ENCODE measurements at places on chromosomes 3 and 15.

DNA sequence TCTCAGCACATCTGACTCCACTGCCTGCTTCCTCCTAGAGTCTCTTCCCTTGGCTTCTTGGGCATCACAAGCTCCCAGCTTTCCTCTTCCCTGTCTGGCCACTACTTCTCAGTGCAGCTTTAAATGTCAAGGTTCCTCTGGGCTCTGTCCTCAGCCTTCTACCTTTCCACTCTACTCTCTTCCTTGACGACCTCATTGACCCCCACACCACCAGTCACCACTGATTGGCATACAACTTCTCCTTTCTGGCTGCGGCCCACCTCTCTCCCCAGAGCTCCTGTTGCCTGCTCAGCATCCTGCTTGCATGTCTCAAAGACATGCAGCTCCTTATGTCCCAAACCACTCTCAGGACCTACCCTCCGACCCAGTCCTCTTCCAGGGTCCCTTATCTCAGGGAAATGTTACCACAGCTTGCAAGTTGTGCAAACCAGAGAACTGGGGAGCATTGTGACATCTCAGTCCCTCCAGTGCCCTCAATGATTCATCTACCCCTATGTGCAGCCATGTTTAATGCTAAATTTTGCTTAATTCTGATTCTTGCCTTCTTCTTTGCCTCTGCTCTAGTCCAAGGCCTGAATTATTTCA is 49.9 kb downstream of the TRPM1 start:
- no peak for DNase-seq

DNA sequence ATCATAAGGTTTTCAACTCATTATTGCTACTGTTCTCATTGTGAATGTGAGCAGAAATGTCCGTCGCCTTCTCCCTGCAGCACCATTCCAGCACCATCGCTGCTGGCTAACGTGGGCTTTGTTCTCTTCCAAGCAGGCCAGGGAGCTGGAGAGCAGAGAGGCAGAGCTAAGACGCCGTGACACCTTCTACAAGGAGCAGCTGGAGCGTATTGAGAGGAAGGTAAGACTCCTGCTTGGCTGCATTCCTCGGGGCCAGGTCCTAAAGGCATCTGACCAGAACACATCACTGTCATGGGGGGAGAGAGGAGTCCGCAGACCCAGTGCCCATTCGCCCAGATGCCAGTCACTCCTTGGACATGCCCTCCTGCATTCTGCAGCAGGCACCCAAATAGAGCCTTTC is 130.4 kb upstream of the PLXNA1 start:
- no peak for DNase-seq

GRCh38 chr3:183468424-183468823 is 40.0 kb upstream of the MCF2L2 start:
- no peak for DNase-seq

- no peak for DNase-seq
Measured at GRCh38 chr3:77376511-77376910, 336.6 kb downstream of the ROBO2 start.

DNA sequence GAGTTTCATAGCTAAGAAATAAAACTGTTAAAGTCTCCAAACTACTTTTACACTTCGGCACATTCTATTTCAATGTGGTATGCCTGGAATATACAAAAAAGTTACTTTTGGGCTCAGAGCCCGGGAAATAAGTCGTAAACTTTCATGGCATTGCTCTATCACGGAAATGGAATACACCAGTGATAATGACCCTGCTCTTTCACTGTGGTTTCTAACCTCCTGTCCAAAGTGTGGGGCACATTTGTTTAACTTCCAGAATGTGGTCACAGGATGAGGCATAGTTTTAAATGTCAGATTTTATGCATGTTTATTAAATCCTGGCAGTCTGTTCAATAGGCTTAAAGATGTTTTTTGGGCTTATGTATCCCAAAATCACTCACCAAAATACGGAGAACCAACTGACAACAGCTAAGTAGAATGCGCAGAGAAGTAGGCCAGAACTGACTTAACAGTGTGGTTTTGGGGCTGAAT is 5.1 kb downstream of the CXCR6 start:
- DNase-seq: no peak

DNA sequence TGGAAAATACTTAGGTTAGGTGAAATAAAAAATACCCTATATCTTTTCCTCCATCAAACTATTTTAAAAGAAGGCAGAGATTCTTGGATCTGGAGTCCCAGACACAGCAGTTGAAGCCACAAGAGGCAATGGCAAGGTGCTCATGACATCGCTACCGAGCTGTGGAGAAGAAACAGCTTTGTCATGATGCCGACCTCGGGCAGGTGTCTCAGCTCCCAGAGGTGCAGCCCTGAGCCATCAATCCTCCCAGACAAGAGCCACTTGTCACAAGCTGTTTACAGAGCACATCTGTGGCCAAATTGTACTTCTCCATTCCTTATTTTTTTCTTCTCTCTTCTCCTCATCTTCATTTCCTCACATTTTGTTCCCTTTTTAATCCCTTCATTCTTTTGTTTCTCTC is 50.8 kb downstream of the GPR176 start:
- DNase-seq: peak; percentile 75

DNA sequence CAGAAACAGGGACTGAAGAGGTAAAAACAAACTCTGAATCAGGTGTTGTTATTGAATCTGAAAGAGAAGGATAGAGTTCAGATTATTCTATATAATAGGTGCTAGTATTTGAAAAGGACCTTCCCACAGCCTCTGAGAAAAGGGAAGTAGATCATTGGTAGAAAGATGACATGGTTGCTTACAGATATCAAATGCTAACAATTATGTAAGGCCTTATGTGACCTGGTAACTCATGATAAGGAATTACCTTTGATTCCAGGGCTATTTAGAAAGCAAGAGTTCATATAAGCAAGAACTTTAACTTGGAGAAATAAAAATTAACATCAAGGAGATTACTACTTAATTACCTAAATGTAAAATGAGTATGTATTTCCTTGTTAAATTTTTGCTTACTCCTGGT is 7.6 kb downstream of the SLC27A2 start:
- no peak for DNase-seq

DNA sequence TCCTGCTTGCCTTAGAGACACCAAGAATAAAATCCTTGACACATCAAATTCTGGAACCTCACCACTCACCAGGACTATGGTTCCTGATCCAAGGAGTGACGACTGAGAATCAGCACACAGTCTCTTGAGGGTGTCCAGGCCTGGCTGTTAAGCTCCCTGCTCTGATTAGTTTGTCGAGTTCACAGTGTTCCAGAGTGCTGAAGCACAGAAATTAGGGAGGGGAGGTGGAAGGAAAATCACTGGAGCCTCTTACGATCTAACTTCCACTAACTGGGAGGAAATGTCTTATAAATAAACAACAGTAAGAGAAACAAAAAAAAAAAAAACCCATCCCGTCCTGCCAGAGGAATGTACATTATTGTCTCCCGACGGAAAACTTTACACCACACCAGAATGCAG is 330.2 kb downstream of the TIGIT start:
- peak; percentile 15 for DNase-seq

Data from SHP77 (cell line).